ENCODE measurements at places on chromosomes 12 and 14.

DNA sequence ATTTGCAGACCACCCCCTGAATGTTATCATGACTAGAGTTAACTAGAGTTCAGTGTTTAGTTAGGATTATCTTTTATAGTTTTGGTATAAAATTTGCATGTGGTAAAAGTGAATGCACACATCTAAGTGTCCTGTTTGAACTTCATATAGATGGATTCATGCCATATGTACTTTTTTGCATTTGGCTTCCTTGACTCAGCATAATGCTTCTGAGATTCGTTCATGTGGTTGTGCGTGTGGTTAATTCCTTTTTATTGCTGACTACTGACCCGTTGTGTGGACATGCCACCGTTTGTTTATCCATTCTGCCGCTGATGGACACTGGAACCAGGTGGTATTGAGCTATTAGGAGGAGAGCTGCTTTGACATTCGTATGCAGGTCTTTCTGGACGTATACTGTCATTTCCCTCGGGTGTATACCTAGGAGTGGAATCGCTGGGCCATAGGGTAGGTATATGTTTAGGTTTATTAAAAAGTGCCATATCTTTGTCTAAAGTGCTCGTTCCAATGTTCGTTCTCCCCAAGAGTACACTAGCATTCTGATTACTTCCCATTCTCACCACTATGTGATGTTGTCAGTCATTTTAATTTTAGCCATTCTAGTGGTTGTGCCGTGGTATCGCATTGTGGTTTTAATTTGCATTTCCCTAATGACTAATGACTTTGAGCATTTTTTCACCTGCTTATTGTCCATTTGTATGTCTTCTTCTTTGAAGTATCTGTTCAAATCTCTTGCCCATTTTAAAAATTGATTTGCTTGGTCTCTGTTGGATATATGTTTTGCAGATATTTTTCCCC lies 37.7 kb downstream of the RIN3 start:
- DNase-seq = no peak

GRCh38 chr12:14841761-14842160 lies 1.6 kb downstream of the ART4 start:
- no peak for DNase-seq

GRCh38 chr14:95217391-95217900 lies 60.1 kb upstream of the DICER1 start:
- no peak for DNase-seq

DNA sequence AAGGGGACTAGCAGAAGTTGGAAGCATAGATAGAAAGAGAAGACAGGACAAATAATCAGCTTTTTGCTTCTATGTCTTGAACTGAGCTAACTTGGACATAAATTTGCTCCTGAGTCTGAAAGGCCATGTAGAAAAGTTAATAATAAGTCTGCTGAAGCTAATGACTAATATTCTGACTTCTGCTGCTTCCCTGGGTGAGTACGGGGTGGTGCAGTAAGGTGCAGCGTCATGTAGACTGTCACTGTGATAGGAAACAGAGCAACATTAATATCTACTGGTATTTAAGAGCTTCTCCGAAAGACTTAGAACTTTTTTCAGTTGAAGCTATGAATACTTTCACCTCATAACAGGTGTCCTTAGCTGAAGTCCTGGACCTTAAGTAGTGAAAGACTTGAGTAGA lies 34.1 kb upstream of the CPM start:
- DNase-seq = no peak

DNA sequence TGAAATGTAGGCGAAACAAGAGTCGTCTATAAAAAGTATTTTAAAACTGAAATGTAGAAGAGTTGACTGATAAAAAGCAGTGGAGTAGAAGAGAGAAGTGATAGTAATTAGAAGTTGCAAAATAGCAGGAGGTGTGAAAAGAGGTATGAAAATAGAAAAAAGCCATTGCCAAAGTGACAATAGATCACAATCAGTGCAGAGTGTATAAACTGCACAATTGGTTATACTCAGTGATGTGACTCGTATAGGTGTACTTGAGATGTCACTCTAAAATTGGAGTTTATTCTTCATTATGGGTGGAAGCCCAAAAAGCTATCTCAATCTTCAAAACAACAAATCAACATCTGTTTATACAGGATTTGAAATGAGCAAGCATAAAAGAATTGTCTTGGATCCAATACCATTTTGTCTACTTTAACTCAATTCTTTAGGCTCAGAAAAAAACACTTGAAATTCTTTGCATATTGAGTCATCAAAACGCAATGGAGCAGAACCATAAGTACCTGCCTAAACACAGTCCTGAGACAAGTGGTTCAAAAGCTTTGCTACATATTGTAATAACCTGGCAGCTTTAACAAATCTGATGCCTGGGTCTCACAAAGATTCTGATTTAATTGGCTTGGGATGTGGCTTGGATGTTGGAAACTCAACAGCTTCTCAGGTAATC lies 8.8 kb downstream of the IKBIP start:
- no peak for DNase-seq

GRCh38 chr12:19947344-19947743 lies 421.0 kb upstream of the PDE3A start:
- no peak for DNase-seq

- DNase-seq = no peak
These were observed 41.4 kb downstream of the MYO1H start for GRCh38 chr12:109389146-109389545.

- DNase-seq = no peak
These were observed 96.2 kb upstream of the MED13L start for GRCh38 chr12:116373572-116374206.

GRCh38 chr14:96176275-96176674 lies 28.4 kb upstream of the BDKRB2 start:
- no peak for DNase-seq

DNA sequence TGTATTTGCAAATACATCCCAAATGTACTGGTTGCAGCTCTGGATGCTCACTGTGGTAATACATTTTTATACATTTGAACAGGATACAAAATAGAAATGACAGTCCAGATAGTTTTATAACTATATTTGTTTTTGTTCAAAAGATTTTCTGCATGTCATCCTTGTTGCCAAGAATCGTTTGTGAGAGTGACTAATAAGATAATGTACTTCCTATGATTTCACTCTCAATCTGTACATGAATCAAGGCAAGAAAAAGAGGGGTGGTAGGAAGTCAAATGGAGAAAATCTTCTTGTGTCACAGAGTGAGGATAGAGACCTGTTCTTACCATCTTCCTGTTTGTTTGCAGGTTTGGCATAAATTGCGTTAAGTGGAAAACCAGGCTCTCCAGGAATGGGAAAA lies 13.9 kb downstream of the ARPC3 start:
- DNase-seq = no peak

DNA sequence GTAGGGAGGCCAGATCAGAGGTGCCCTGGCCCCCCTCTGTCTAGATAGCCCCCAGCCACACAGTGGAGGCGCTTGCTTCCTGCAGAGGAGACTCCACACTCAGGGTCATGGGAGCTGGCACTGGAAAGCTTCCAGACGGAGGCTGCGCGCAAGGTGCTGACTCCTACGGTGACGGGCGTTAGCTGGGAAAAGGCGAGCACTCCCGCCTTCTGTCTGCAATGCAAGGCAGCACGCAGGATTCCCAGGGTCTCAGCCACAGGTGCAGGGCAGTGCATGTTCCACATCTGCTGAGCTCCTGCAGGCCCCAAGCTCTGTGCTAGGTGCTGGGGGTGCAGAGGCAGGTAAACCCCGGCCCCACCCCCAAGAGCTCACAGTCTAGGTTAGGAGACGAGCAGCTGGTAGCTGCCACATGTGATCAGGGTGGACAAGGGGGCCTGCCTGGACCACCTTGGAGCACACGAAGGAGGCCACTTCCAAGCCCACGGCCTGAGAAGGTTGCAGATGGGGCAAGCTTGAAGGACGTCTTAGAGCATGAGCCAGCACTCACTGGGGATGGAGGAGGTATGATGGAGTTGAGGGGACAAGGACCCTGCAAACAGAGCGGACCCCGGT lies 310.9 kb upstream of the DIO3 start:
- DNase-seq = no peak

DNA sequence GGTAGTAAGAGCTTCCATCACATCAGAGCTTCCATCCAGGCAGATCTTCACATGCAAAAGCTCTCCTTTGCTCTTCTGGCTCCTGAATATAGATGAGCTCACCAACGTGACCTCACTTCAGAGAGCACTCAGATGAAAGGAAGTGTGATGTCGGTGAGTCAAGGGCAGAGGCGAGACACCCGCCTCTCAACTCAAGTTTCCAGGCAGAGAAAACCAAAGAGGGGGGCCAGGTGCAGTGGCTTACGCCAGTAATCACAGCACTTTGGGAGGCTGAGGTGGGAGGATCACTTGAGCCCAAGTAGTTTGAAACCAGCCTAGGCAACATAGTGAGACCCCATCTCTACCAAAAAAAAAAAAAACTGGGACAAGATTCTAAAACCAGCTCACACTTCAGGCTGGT lies 126.9 kb downstream of the DUSP6 start:
- DNase-seq = peak; percentile 60

- no peak for DNase-seq
These were observed 52.7 kb downstream of the FOXN3 start for GRCh38 chr14:89364316-89364715.

DNA sequence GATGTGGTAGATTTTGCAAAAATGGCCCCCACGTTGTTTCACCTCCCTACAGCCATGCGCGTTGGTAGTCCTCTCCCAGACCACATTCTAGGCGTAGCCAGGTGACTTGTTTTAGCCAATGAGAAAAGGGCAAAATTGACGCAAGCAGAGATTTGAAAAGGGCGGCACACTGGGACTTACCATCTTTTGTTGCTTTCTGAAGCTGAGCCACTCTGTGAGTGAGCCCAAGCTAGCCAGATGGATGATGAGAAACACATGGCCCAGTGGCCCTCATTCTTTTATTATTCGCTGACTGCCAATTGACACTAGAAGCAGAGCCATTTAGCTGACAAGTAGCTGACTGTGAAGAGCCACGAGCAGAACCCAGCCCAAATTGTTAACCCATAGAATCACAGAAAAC lies 142.0 kb upstream of the GZMB start:
- no peak for DNase-seq

DNA sequence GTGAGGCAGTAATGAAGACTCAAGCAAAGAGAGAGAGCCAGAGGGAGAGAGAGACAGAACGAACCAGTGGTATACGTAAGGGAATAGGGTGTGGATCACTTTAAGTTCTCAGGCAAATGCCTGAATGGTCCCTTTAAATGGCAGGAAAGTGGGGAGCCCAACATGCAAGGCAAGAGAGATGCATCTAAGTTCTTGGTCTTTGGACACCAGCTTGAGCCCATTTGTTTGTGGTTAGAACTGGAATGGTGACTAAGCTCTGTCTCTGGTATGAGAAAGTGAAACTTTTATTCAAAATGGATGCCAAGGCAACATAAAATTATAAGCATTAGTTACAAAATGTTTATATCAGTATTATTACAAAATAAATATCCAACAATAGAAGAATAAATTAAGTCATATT lies 192.2 kb upstream of the ALG10 start:
- no peak for DNase-seq

DNA sequence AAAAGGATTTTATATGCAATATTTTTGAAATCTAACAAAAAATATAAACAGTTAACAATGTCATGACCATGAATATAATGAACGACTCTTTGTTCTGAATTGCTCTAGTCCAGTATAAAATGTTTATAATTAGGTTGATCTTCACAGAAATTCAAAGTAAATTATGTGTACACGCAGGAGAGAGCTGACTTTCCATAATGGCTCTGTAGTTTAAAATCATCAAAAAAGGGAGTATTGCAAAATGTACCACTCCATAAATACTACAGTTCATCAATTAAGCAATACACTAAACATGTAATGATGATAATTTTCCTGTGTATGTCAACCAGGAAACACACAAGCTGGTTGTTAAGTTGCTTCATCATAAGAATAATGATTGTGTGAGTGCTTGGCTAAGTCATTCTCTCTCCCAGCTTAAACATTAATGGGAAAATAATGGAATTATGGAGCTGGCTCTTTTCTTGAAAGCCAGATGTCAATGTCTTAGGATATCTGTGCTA lies 189.5 kb upstream of the PLEKHG7 start:
- DNase-seq = no peak

- DNase-seq = no peak
These were observed 48.0 kb downstream of the PTHLH start for GRCh38 chr12:27924350-27925135.

- no peak for DNase-seq
These were observed 6.6 kb downstream of the APPL2 start for GRCh38 chr12:105229371-105229770.

GRCh38 chr12:41014643-41015020 lies 173.5 kb upstream of the PDZRN4 start:
- no peak for DNase-seq

- DNase-seq = no peak
These were observed 248.2 kb downstream of the DPF3 start for GRCh38 chr14:72645706-72646105.

GRCh38 chr14:25090256-25090655 lies 40.3 kb upstream of the STXBP6 start:
- no peak for DNase-seq

DNA sequence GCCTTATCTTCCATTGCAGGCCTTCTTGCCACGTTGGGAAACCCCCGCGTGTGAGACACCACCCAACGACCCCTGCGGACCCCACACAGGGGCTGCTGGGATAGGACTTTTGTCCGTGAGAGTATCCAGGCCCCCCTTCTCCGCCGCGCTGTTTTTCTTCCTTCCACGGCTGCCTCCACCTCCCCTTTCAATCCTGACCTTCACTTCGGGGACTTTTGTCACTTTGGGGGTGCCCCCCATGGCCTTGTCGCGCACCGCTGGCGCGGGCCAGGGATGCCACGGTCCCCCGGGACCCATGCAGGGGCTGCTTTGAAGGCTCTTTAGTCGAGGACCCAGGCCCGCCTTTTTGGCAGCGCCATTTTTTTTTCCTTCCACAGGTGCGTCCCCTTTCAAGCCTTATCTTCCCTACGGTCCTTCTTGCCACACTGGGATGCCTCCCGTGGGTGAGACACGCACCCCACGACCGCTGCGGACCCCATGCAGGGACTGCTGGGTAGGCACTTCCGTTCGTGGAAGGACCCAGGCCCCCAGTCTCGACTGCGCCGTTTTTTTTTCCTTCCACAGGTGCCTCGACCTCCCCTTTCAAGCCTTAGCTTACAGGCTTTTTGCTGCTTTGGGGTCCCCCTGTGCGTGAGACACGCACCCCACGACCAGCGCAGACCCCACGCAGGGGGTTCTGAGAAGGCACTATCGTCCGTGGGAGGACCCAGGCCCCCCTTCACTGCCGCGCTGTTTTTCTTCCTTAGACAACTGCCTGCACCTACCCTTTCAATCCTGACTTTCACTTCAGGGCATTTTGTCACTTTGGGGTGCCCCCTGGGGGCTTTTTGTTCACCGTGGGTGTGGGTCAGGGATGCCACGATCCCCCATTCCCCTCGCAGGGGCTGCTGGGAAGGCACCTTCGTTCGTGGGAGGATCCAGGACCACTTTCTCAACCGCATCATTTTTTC lies 267.4 kb downstream of the ALG10 start:
- no peak for DNase-seq

Measured in activated T-helper 9 cell treated with anti-CD3 and anti-CD28 coated beads, Interleukin-2, amount 50 U/mL, for 16 hours (primary cell).